ENCODE measurements at places on chromosomes 13 and 19.

GRCh38 chr19:2982561-2982960, 5.2 kb downstream of the TLE6 start:
- no peak for DNase-seq

GRCh38 chr13:113084943-113085540, 20.5 kb upstream of the F7 start:
- DNase-seq: no peak

- no peak for DNase-seq
Measured at GRCh38 chr19:37572203-37572602, 22.4 kb downstream of the ZNF571 start.

DNA sequence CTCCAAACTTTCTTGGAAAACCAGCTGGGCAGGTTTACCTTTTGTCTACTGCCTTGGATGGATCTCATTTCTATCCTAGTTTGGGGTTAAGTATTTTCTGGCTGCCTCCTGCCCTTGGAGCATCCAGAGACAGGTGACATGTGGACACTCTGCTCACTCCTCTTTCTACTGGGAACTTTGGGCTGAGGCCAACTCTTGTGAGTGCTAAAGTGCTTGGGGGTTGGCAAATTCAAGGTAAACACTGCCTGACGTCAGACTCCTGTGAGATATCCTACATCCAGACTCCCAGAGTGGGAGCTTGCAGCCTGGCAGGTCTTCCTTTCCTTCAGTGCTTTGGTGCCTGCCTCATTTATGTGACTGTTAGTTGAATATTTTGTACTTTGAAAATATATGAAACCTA, 388.1 kb downstream of the KCNRG start:
- no peak for DNase-seq

- DNase-seq: no peak
Measured at GRCh38 chr19:13796301-13797057, 1.2 kb downstream of the ZSWIM4 start.

DNA sequence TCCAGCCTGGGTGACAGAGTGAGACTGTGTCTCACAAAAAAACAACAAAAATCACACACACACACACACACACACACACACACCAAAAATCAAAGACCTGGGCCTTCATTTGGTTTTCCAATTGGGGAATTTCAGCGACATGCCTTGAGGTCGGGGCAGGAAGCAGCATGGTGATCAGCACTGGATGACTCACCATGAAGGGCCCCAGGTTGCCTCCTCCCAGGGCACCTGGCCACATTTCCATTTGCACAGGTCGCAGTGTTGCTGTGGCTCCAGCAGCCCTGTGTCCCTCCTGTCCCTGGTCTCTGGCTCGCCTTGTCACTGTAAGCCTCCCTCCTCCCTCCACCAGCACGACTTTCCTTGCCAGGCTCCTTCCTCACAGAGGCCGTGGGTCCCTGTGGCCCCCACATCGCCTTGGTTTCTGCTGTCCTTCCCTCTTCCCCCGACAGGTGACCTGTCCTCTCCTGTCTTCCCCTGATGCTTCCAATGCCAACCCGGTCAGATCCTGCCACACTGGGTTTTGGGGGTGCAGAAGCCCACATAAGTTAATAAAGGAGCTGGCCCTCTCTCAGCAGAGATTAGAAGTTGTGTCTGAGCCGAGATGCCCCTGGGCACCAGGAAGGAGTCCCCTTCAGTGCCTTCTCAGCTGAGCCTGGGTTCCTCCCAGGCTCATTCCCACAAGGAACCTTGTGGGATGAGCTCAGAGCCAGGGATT, 66.7 kb downstream of the GPR12 start:
- no peak for DNase-seq

DNA sequence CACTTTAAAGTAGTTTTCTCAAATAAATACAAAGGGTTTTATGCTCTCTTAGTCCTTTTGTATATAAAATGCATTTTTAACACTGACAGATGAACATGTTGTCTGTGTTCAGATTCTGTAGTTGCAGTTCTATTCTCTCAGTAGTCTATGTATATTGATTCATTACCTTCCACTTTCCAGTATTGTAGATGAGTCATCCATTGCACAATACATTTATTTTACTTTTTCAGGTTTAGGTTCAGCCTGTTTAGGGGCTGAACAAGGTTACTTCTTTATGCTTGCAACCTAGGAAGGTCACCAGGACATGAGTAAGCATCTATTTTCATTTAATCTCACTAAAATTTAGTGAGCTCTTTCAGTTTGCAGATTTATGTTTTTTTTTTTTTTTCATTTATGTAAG, 173.6 kb downstream of the NALCN start:
- no peak for DNase-seq

- DNase-seq: no peak
Measured at GRCh38 chr13:36850790-36851438, 31.9 kb downstream of the RFXAP start.

DNA sequence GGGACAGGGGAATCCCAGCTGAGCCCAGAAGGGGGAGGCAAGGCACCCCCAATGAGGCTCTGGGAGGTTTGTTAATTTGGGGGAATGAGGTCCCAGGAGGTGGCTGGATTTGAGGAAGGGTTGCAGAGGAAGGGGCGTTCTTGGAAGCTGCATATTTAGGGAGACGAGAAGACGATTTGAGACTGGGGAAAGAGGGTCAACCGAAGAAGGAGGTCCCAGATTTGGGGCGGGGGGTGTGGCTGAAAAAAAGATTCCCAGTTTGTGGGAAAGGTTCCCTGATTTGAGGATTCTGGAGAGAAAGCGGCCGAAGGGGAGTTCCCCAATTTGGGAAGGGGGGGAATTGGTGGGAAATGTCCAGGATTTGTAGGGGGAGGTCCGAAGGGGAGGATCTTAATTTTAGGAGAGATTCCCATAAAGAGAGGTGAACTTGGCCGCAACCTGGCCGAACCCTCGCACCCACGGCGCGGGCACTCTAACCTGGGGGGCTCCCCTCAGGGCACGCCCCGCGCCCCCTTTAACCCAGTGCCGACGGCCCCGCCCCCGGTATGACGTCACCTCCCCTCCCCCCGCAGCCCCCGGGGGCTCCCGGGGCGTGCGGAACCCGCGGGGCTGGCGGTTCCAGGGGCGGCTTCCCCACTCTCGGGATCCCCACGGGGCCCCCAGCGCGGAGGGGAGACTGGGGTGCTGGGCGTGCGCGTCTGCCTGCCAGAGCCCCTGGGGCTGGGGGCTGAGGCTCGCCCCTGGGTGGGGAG, 1.2 kb downstream of the PTPRS start:
- no peak for DNase-seq

- DNase-seq: no peak
Measured at GRCh38 chr13:114065926-114066774, 66.3 kb downstream of the RASA3 start.

GRCh38 chr19:14138576-14139265, 2.3 kb upstream of the ASF1B start:
- peak; percentile 42 for DNase-seq

GRCh38 chr19:51025809-51026553, 435 bp downstream of the KLK11 start:
- no peak for DNase-seq

GRCh38 chr19:30606114-30607050, 234.2 kb downstream of the ZNF536 start:
- DNase-seq: no peak

DNA sequence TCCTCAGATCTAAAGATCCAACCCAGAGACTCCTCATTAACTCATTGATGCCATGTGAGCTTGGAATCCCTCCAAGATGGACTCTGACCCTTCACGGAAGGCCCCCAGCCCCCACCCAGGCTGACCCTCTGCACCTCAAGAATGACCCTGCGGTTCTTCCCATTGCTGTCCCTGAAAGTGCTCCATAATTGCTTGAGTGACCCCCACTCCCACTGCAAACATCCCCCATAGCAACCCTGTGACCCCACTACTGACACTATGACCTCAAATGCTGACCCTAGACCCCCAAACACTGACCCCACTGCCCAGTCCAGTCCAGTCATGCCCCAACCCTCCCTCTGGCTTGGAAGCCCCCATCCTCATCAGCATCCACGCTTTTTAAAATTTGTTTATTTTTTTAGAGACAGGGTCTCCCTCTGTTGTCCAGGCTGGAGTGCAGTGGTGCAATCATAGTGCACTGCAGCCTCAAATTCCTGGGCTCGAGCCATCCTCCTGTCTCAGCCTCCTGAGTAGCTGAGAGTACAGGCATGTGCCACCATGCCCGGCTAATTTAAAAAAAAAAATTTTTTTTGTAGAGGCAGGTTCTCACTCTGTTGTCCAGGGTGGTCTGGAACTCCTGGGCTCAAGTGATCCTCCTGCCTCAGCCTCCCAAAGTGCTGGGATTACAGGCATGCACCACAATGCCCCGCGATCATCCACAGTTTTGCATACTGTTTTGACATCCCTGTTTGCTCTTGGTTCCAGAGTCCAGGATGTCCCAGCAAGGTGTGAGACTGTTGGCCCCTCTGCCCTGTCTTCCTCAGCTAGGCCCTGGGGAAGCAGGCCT, 855 bp downstream of the LYL1 start:
- DNase-seq: no peak

GRCh38 chr19:29666578-29667386, 1.5 kb downstream of the PLEKHF1 start:
- peak; percentile 45 for DNase-seq

- no peak for DNase-seq
Measured at GRCh38 chr13:59587971-59588716, 575.6 kb downstream of the DIAPH3 start.

Data from hippocampal formation (tissue), 2 donors.